ENCODE measurements at places on chromosomes 1 and 21.

GRCh38 chr1:161367684-161368400, at the start of gene CFAP126:
Gene CFAP126 (minus strand): TSS chr1:161367876. CDS start chr1:161367868, 8 bp downstream.
- peak; percentile 58 for DNase-seq

GRCh38 chr1:26827106-26827604, 667 bp downstream of the ZDHHC18 start:
- no peak for DNase-seq

DNA sequence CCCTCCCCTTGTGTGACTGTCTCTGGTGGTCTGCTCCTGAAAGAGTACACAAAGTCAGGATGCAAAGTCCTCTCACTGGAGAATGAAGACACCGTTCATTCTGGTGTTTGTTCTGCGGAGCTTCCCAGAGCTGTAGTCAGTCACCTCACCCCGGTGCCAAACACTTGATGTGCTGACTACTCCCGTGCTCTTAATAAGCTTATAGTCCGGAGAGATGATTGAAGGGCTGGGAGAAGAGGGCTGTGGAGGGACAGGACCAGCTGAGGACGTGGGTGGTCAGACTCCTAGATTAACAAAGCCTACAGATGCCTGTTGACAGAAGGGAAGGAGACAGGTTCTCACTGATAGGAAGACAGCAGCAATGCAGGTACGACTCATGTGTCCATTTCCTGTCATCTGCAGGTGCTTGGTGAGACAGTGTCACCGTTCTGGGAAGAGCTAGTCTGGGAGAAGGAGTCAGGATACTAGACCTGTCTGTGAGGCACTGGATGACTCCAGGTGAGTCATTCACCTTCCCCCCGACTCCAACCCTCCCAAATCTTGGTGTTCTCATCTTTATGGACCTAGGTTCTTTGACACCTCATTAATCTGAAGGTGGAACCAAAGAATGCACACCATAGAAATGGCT, 40.4 kb upstream of the LRRN2 start:
- no peak for DNase-seq

GRCh38 chr21:26593800-26594199, 20.7 kb upstream of the CYYR1 start:
- no peak for DNase-seq

DNA sequence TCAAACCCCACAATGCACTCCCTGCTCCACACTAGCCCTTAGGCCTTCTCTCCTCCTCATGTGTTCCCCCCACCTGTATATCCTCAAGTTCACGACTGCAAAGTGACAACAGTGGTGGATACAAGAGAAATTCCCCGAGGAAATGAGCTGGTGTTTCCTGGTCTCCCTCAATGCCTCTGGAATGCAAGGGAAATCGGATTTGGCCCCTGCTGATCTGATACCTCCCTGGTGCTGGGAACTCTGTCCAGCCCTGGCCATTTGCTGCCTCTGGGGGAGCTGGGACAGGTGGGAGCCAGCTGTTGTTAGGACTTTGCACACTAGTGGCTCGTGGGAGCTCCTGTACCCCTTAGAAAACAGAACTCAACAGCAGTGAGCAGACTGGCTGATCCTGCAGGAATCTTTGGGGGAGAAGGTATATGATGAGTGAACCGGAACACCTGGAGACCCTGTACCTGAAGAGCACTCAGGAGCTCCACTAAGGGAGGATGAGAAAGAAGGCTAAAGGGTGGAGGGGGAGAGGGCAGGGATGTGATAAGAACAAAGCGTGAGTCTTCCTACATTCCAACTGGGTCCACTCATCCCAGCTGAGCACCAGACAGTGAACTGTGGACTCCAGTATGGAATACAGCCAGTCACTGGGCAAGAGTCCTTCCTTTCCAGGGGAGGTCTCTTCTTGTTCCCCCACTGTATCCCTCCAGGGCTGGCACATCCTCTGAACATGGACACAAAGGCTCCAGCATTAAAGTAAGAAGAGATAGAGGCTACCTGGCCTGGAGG, 69.3 kb downstream of the PLXNA2 start:
- DNase-seq: no peak

DNA sequence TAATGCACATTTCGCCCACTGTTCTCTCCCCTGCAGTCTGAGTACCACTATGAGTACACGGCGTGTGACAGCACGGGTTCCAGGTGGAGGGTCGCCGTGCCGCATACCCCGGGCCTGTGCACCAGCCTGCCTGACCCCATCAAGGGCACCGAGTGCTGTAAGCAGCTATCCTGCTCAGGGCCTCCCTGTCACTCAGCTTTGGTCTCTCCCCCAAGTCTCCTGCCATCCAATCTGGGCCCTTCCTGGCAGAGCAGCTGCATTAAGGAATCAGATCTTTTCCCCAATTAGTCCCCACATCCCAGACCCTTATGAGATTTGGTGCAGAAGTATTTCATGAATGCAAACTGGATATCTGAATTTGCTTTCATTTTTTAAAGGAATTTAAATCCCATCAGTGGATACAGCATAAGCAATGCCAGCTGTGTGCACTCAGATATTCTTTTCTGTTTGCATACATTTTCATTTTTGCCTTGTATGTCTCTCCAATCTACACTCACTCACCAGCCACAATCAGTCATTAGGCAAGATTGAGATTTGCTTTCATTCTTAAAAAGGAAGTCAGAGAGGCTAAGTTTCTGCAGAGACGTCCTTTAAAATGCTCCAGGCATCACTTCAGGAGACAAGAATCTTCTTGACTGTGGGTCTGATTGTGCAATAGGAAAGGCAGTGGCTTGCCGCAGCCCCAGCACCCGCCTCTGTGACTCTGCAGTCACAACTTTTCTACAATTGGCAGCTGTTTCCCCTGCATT, 48.1 kb downstream of the ELAPOR1 start:
- no peak for DNase-seq

- DNase-seq: peak; percentile 72
Observed at GRCh38 chr1:235758931-235759330, 107.8 kb downstream of the LYST start.

- DNase-seq: no peak
Observed at GRCh38 chr1:54287176-54287650, 87.2 kb downstream of the MRPL37 start.

DNA sequence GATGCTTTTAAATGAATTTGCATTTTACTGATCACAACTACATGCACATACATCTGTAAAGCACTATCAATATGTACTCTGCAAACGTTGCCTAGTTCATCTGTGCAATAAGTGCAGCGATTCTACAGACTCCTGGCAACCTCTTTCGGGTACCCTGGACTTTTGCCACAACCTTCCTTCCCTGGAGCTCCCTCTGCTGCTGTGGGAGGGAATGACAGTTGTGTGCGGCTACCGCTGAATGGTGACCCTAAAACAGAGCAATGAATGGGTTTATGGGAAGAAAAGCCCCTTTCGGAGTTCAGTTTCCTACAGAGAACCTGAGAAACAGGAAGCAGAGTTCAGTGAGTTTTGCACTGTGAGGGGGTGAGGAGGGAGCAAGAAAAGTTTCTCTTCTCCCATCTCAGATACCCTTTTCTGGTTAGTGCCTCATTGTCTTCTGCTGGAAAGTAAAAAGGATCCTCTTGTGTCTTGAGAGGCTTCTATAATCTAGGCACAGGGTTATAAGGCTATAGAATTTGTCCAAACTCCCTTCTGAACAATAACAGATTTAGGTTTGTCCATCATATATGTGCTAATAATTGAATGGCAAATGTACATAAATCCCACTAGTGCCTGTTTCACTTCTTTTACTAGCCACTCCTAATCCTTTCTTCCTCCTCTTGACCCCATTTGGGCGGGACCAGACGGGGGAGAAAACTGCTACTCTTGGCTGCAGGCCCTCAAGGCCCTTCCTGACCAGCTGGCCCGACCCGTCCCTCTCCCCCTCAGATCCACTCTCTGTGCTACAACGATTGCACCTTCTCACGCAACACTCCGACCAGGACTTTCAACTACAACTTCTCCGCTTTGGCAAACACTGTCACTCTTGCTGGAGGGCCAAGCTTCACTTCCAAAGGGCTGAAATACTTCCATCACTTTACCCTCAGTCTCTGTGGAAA, 19.8 kb upstream of the SARS1 start:
- DNase-seq: peak; percentile 23

- peak; percentile 79 for DNase-seq
Observed at GRCh38 chr1:183543619-183544204, 46.5 kb downstream of the NCF2 start.

DNA sequence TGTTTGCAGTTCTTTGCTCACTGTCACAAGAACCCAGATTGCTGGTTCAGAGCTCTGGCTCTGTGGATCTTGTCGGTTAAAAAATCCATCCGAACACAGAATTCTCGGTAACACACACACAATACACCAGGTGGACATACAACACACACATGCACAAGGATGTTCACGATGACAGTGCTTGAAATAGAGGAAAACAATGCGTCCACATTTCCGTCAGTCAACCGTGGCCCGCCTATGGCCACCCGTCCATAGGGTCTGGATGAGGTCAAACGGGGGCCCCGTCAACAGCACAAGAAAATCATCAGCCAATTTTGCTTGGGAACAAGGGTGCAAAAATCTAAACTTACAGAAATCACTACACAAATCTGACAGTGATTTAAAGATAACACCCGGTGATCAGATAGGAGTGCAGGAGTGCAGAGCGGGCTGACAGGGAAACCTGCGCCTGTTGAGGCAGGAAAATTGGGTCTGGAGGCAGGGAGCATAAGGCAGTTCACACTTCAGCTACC, 50.4 kb upstream of the SLC19A1 start:
- no peak for DNase-seq

GRCh38 chr1:226349081-226349480, 40.1 kb upstream of the LIN9 start:
- no peak for DNase-seq

GRCh38 chr1:47967864-47968555, 29.2 kb downstream of the TRABD2B start:
- DNase-seq: no peak

- peak; percentile 72 for DNase-seq
Observed at GRCh38 chr1:235917267-235917811, 50.6 kb upstream of the LYST start.

- DNase-seq: peak; percentile 64
Observed at GRCh38 chr1:76330991-76331603, 256.6 kb downstream of the ST6GALNAC3 start.

All from cerebellar cortex (tissue), 1 donor.